T-cell (primary cell): ENCODE measurements at places on chromosomes 1 and 21.
A peak's percentile ranks its signal among the peaks of the same experiment; 100 is the strongest.

DNA sequence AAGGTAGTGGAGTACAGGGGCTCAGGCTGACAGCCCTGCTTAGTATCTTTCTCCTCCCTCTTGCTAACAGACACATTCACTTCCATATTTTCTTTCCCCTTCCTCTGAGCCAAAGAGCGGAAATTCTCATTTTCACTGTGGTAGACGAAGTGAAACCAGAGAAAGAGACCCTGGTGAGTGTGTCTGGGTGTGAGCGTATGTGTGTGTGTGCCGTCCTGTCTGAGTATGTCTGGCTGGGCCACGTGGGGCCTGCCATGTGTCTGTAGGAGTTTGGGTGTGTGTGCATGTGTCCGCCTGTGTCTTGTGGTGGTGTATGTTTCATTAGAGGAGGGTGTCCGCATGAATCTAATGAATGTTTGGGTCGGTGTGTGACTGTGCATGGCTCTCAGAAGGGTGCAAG lies 1.7 kb downstream of the COL8A2 start:
- no peak for DNase-seq

DNA sequence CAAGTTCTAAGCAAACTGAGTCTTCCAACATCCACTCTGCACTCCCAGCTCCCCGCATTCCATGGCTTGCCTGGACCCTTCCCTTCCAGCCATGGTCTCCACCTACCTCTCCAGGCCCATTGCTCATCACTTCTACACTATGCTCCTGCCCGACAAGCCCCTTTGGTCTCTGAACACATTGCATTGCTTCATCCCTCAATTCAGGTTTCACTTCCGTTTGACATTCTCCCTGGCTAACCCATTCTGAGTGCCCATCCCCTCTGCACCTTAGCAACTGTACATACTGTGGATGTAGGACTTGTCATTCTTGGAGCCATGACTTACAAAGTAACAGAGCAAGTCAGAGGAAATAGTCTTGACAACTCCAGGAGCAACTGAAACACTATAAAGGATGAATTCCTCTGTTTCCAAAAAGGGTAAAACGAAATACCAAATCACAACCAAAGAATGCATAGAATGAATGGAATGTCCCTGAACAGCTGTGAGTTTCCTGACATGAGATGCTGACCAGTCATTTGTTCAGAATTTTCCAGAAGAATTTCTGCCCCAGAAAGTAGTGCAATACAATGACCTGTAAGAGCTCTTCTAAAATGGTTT lies 66.7 kb downstream of the KCNJ6 start:
- no peak for DNase-seq

DNA sequence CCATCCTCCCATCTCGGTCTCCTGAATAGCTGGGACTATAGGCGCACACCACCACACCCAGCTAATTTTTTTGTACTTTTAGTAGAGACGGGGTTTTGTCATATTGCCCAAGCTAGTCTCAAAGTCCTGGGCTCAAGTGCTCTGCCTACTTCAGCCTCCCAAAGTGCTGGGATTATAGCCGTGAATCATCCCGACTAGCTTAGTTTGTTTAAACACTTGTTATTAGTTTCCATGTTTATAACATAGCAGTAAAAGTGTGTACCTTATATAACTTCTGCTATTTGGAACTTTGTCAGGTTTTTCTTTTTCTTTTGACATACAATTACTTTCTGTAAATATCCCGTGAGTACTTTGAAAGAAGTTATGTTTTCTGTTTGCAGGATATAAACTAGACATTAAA lies 60.6 kb upstream of the C1orf21 start:
- DNase-seq = no peak

DNA sequence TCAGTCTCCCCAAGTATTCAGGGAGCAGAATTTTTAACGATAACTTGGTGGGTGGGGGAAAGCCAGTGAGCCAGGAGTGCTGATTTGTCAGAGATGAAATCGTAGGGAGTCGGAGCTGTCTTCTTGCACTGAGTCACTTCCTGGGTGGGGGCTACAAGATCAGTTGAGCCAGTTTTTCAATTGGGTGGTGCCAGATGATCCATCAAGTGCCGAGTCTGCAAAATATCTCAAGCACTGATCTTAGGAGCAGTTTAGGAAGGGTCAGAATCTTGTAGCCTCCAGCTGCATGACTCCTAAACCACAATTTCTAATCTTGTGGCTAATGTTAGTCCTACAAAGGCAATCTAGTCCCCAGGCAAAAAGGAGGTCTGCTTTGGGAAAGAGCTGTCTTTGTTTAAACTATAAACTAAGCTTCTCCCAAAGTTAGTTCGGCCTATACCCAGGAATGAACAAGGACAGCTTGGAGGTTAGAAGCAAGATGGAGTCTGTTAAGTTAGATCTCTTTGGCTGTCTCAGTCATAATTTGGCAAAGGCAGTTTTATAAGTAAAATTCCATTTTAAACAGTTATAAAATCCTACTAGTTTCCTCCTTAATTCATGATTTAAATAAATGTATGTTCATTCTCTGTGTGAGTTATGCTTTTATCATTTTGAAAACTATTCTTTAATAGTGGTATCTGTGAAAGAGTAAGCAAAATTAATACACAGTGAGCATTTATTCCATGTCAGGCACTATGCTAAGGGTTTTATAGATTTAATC lies 51.7 kb downstream of the SLC16A1 start:
- no peak for DNase-seq

GRCh38 chr1:195951313-195951712 lies 656.9 kb downstream of the KCNT2 start:
- no peak for DNase-seq

- no peak for DNase-seq
Measured at GRCh38 chr1:59788825-59789224, 25.9 kb upstream of the HOOK1 start.

DNA sequence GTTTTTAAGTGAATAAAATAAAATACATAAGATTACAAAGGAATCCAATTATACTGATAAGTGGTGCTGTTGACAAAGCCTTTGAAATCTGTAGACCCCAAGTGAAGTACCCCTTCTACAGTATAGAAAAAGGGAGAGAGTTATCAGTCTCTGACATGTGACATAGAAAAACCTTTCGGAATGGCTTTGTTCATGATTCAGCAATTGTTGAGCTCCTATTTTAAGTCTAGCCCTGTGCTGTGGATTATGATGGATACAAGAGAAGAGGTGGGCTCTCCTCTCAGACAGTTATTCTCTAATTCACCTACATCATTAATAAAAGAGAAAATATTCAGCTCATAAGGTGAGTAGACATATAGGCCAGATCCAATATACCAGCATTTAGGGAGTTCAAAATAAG lies 53.3 kb upstream of the ITPKB start:
- DNase-seq = no peak

DNA sequence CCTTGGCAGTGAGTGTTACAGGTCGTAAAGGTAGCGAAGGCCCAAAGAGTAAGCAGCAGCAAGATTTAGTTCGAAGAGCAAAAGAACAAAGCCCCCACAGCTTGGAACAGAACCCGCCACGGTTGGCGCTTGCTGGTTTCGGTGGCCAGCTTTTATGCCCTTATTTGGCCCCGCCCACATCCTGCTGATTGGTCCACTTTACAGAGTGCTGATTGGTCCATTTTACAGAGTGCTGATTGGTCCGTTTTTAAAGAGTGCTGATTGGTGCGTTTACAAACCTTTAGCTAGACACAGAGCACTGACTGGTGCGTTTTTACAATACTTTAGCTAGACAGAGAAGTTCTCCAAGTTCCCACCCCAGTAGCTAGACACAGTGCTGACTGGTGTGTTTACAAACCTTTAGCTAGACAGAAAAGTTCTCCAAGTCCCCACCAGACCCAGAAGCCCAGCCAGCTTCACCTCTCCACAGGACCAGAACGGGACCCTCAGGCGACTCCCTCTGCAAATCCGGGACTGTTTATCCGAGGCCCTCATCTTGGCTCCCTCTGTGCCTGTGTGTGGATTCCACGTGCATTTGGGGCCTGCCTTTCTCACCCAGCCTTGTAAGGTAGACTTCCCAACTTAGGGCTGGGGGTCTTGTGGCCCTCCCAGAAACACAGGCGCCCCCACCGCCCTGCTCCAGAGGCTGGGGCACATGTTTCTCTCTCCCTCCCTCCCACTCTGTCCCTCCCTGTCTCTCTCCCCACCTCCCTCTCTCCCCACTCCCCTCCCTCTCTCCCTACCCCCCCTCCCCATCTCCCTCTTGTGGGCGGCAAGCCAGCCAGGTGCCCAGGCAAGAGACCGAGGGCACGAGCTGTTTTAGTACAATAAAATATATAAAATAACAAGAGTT lies 12.6 kb downstream of the FTCD start:
- no peak for DNase-seq

GRCh38 chr1:53305650-53306049 lies 22.2 kb downstream of the LRP8 start:
- no peak for DNase-seq

GRCh38 chr1:246860401-246860800 lies 71.3 kb downstream of the AHCTF1 start:
- no peak for DNase-seq

GRCh38 chr1:83769072-83769471 lies 229.9 kb downstream of the TTLL7 start:
- DNase-seq = no peak

GRCh38 chr1:65681096-65681495 lies 111.6 kb upstream of the PDE4B start:
- DNase-seq = no peak

- peak; percentile 28 for DNase-seq
Measured at GRCh38 chr1:180168786-180169639, 14.3 kb downstream of the QSOX1 start.

DNA sequence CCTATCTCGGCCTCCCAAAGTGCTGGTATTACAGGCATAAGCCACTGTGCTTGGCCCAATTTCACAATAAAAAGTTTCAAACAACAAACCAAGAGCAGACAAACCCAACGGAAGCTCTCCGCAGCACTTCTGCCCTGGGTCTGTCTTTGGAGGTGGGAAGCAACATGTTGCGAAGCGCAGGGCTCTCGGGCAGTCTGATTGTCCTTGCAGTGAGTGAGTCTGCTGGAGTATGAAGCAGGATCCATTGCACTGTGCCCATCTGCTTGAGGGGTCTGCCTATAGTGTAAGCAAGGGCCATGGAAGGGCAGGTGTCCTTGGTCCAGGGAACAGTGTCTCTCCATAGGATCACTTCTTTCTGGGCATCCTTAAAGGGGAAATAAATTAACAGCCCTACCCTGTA lies 14.6 kb upstream of the PARP1 start:
- DNase-seq = no peak

DNA sequence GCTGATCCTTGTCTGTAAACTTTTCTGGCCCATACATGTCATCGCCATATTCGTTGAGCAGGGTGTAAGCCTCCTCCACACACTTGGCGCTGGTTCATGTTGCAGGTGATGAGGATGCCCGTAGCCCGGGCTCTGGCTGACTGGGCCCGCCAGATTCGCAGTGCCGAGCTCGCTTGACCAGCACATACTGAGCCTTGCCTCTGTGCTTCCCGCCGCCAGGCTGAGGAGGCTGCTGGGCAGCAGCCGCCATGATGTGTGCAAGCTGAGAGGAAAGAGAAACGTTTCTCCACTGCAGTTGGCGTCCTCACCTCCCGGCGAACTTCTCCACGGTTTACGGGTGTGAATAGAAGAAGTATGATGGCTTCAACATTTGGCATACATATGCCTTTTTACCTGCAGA lies 89.2 kb downstream of the LTN1 start:
- no peak for DNase-seq

GRCh38 chr21:34078915-34079314 lies 5.5 kb downstream of the MRPS6 start:
- DNase-seq = no peak

GRCh38 chr1:156420205-156421061 lies 51.4 kb downstream of the RHBG start:
- peak; percentile 39 for DNase-seq

GRCh38 chr1:76176000-76176399 lies 101.5 kb downstream of the ST6GALNAC3 start:
- no peak for DNase-seq

- DNase-seq = no peak
Measured at GRCh38 chr1:244316986-244317655, 134.6 kb downstream of the ADSS2 start.

GRCh38 chr1:20921285-20921684 lies 134.2 kb upstream of the HP1BP3 start:
- no peak for DNase-seq

GRCh38 chr1:155947292-155947691 lies 5.9 kb downstream of the RXFP4 start:
- no peak for DNase-seq

DNA sequence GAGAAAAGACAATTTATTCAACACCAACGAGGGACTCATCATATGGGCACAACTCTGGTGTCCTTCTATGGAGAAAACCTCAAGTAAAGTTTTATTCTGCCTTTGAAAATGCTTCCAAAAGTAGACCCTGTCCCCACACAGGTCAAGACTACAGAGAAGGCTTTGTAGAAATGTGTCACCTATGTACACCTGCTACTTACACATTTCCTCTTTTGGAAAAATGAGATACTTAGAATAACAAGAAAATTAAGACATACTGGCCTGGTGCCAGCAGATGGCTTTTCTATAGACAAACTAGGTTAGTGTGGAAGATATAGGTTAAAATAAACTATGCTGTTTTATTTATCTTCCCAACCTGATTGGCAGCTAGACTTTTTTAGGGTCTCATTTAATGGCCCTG lies 13.6 kb downstream of the POGK start:
- no peak for DNase-seq

DNA sequence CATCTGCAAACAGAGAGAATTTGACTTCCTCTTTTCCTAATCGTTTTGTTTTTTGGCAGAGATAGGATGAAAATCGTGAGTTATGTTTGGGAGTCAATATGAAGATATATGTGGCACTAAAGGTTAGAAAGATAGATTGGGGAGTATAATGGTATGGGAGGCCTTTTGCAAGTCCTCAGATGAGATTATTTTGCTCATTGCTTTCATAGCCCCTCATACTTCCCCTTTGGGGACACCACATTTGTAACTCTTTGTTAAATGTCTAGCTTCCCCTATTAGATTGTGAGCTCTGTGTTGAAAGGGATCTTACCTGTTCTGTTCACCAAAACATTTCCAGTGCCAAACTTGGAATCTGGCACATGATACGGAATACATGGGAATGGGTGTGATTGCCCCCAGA lies 30.2 kb downstream of the RAVER2 start:
- DNase-seq = no peak
